ENCODE measurements at places on chromosomes 13 and 19.

DNA sequence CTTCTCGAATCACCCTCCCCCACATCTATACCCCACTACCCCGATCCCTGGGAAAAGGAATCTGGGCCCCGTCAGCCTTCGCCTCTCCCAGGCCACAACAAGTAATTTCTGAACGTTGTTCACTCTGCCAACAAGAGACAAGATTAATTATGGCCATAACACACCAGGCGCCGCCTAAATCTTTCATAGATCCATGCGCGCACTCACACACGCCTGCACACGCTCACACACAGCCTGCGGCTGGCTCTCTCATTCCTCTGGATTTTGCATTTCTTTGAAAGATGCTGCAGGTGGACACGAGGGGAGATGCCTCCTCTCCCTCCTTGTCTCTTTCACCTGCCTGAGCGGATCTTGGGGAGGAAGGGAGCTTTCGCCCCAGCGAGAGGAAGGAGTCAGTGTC is 17.1 kb downstream of the ZNRF4 start:
- DNase-seq: no peak

GRCh38 chr13:89628567-89628966 is 1718.9 kb upstream of the MIR17HG start:
- no peak for DNase-seq

DNA sequence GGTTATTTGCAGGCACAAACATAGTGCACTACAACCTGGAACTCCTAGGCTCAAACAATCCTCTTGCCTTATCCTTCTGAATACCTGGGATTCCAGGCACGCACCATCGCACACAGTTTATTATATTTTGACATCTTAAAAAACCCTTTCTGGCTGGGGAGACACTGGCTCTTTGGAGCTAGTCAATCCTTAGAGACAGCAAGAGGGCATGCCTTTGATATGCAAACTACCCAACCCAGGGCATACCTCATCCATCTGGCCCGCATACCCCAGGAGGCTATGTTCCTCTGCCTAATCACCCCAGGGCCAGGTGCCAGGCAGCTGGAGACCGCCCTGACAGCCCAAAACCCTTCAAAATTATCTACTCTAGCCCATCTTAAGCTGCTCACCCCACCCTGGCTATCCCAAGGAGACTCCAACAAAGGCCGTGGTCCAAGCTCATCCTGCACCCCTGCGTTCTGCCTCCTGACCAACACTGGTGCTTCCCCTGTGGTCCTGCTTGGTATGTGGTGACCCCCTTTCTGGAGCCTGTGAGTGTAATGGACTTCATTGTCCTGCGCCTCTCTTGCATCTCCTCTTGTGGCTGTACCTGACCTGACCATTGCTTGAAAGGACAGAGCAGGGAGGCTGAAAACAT is 86.4 kb downstream of the RGCC start:
- DNase-seq: no peak

DNA sequence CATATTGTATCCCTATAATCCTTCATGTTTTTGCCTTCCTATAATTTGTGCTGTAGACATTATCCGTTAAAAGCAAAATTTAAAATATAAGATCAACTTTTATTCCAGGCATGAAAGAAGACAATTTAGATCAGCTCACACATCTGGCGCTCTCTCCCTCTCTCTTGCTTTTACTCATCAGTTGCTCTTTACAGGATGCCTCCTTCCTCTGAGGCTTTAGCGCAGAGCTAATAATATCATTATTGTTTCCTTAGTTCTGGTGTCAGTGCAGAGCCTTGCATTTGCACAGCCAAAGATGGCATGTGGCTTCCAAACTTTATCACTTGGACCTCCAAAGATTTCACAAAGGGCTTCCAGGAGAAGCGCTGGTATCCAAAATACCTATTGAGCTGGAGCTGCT is 295.1 kb downstream of the FGF9 start:
- no peak for DNase-seq

GRCh38 chr13:40254394-40254793 is 412.0 kb downstream of the FOXO1 start:
- no peak for DNase-seq

- DNase-seq: no peak
These were observed 13.6 kb downstream of the C19orf25 start for GRCh38 chr19:1465191-1466016.

DNA sequence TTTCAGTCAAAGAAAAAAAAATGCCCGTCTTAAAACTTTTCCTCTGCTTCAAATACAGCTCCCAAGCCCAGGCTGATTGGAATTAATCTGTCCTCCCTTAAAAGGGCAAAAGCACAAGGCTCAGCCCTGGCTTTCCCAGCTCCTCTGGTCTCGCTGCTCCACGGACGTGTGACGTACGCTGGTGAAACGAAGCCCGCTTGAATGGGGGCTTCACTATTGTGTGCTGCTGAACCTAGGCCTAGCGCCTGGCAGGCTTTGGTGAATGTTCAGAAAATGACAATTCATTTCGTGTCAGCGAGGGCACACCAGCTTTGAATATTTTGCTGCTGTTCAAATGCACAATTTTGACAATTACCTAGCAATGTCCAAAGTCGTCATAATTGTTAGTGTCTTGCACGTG is 615 bp upstream of the ZNF135 start:
- DNase-seq: no peak

- no peak for DNase-seq
These were observed 385.9 kb upstream of the SPRY2 start for GRCh38 chr13:80726868-80727267.

- DNase-seq: no peak
These were observed 697 bp downstream of the HSPH1 start for GRCh38 chr13:31160857-31161556.

GRCh38 chr19:31347354-31347753 is 1.9 kb downstream of the TSHZ3 start:
- DNase-seq: no peak

DNA sequence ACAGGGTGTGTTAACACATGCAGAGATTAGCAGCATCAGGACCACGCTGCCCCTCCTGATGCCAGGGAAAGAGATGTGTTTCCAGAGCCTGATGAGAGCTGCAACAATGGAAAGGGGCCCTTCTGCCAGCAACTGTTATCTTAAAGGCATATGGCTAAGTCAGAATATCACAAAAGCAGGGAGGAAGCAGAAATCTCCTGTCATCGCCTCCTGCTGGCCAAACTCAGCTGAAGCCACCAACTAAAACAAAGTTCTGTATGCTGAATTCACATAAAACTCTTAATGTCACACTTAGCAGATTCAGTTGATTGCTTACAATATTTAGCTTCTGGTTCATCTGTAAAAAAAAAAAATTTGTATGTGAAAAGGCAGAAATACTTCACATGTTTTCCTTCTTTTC is 178.2 kb downstream of the GPC5 start:
- no peak for DNase-seq

GRCh38 chr19:45638930-45639729 is at the start of gene EML2:
Gene EML2, minus strand, starts transcription at chr19:45639397. Its CDS starts 21 bp downstream, at chr19:45639376.
- DNase-seq: no peak

DNA sequence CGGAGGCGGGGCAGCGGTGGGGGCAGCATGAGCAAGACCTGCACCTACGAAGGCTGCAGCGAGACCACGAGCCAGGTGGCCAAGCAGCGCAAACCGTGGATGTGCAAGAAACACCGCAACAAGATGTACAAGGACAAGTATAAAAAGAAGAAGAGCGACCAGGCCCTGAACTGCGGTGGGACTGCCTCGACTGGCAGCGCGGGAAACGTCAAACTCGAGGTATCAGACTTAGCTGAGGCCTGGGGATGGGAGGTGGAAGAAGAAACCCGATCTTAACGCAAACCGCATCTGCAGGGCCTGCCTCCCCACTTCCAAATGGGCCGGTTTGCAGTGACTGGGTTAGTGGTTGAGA is 693 bp downstream of the RFXAP start:
- DNase-seq: no peak

- DNase-seq: no peak
These were observed 14.8 kb downstream of the OLFM4 start for GRCh38 chr13:53043398-53043797.

DNA sequence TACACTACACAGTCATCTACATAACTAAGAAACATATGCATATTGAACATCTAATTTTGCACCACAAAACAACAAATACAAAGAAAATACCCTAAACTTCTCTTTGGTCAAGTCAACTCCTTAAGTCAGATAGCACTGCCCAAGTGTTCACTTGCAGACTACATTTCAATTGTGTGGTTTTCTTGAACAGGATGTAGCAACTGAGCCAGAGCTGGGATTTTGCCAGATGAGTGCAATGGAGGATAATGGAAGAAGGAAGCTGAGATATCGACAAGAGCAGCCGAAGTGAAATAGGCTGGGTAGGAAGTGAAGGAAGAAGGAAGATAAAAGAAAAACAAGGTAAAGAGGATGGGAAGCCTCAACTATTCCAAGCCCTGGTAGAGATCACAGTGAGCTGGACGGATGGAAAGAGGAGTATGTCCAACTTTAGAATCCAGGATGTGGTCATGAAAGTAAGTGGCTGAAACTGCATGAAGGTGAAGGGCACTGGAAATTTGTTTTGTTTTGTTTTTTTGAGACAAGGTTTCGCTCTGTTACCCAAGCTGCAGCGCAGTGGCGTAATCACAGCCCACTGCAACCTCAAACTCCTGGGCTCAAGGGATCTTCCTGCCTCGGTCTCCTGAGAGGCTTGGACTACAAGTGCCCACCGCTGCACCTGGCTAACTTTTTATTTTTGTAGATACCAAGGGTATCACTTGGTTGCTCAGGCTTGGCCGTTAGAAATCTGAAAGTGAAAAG is 15.0 kb downstream of the NUFIP1 start:
- no peak for DNase-seq

DNA sequence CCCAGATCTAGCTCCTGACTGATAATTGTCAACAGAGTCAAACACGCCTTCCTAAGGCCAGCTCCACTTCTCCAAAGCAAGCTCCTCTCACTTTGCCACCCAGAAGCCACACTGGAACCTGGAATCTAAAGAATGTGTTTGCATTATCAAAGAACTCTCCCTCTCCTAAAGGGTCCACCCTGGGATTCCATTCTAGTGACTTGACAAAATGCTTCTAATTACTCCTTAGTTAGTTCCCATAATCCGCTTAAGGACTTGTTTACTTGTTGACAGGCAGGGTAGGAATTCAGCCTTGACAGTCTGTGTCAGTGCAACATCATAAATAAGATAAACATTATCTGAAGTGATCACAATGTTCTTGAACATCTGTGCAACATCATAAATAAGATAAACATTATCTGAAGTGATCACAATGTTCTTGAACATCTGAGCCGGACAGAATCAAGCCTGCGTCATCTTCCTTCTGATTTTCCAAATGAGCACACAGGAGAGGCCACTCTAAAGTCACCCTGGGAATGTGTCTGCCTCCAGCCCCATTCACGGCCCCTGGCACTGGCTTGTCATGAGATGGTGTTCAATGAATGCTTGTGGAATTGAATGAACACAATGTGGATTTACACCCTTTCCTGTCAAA is 512.1 kb downstream of the IRS2 start:
- DNase-seq: no peak

DNA sequence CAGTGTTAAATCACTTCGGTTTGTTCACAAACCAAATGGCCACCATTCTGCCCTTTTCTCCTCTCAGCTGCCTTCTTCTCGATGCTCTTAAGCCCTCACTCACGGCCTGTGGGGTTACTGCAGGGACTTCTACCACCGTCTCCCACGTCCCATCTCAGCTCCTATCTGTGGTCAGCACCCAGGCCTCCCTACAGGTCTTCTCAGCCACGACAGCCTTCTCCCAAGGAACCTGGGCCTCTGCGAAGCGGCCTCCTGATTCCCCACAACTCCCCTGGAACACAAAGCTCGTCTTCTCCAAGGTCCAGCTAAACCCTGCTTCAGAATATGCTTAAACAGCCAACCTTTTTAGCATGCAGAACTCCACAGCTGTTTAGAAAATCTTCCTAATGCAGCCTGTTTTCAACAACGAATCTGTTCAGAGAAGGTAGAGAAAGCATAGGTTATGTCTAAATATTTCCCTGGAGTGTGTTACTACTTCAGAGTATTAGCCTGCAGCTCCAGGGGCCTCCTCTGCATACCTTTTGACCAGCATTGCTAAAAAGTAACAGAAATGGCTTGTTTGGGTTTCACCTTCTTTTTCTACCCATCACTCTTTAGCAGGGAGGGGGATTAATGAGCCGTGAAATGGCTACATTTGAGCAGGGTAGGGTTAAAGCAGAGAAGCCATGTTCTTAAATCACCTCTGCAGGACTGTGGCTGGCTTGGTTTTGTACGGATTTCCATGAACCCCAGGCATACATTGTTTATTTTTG is 104.0 kb downstream of the COL4A2 start:
- DNase-seq: no peak

GRCh38 chr19:48551437-48552302 is at the start of gene SULT2B1:
Gene SULT2B1, plus strand, starts transcription at chr19:48552172. Its CDS starts 81 bp downstream, at chr19:48552253.
- peak; percentile 77 for DNase-seq

GRCh38 chr19:18251587-18252369 is 22.5 kb downstream of the IQCN start:
- peak; percentile 17 for DNase-seq

GRCh38 chr13:43805071-43805468 is 18.3 kb upstream of the ENOX1 start:
- DNase-seq: no peak

DNA sequence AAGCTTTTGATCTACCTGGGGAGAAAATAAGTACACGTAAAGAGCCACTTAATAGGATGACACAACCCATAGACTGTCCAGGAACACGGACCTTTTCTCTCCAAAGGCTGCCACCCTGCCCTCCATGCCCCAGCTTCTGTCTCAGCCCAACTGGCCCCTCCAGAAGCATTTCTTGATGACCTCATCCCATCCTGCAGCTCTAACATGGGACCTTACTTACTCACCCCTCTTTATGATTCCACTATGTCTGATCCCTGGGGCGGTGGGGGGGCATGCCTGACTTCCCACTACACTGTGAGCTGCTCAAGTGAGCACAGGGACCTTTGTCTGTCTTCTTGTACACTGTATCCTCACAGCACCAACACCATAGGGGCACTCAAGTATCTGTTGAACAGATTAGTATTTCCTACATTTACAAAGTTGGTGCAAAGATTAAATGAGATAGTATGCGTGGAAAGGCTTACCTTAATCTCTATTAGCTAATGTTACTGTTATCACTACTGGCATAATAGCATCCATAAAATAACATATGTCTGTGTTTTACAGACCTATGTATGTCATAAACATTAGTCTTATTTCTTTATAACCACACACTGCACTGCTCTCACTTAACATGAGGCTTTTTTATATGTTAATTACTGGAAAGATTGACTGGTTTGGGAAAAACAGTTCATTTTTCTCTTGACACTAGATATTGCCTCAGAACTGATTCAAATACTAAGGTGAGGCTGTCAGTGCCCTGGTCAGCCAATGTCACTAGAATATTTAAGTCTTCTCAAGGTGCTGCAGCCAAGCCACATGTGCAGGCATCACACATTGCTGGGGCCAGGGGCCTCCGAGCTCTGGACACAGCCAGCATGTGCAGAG is 100.9 kb downstream of the FOXO1 start:
- no peak for DNase-seq

GRCh38 chr13:19155321-19155861 is 26.2 kb downstream of the TUBA3C start:
- no peak for DNase-seq
